ENCODE measurements at places on chromosomes 7 and 10.
A peak's percentile ranks its signal among the peaks of the same experiment; 100 is the strongest.

- DNase-seq: no peak
Measured at GRCh38 chr7:70317356-70317755, 719.1 kb downstream of the AUTS2 start.

DNA sequence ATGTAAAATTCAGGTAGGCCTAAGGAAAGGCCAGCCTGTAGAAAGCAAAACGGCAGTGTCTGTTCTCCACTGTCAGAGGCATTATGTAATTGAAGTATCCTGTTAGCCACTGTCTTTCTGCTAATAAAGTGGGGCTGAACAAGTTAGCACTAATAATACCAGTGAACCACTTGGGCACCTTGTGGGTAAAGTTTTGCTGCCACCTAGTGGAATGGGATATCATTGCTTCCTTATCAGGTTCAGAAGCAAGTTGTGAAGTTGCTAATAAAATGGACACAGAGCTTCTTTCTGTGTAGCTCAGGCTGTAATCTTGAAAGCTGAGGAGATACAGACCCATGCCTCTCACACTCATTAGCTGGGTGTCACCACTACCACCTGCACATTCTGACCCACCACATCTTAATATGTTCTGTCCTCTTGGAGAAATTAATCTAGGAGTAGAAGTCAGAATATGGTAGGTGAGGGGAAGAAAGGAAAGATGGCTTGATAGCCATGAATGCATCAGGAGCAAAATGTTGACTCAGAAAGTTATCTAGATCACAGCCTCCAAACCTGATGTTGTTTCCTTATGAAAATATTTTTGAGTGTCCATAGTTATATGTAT, 175.1 kb downstream of the SEPTIN7 start:
- DNase-seq: peak; percentile 92

- no peak for DNase-seq
Measured at GRCh38 chr7:116644628-116645027, 27.4 kb upstream of the MET start.

DNA sequence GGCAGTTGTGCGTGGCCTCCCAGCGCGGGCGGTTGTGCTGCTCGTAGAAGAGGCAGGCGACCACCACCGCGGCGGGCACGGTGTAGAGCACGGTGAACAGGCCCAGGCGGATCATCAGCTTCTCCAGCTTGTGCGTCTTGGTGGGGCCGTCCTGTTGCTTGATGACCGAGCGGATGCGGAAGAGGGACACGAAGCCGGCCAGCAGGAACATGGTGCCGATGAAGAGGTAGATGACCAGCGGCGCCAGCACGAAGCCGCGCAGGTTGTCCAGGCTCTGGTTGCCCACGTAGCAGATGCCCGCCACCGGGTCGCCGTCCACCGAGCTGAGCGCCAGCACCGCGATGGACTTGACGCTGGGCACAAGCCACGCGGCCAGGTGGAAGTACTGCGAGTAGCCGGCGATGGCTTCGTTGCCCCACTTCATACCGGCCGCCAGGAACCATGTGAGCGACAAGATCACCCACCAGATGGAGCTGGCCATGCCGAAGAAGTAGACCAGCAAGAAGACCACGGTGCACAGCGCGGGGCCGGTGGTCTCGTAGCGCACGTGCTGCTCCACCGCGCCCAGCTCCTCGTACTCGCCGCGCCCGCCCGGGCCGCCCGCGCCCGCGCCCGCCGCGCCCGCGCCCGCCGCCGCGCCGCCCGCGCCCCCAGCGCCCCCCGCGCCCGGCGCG, 2.2 kb downstream of the FZD8 start:
- DNase-seq: peak; percentile 78

DNA sequence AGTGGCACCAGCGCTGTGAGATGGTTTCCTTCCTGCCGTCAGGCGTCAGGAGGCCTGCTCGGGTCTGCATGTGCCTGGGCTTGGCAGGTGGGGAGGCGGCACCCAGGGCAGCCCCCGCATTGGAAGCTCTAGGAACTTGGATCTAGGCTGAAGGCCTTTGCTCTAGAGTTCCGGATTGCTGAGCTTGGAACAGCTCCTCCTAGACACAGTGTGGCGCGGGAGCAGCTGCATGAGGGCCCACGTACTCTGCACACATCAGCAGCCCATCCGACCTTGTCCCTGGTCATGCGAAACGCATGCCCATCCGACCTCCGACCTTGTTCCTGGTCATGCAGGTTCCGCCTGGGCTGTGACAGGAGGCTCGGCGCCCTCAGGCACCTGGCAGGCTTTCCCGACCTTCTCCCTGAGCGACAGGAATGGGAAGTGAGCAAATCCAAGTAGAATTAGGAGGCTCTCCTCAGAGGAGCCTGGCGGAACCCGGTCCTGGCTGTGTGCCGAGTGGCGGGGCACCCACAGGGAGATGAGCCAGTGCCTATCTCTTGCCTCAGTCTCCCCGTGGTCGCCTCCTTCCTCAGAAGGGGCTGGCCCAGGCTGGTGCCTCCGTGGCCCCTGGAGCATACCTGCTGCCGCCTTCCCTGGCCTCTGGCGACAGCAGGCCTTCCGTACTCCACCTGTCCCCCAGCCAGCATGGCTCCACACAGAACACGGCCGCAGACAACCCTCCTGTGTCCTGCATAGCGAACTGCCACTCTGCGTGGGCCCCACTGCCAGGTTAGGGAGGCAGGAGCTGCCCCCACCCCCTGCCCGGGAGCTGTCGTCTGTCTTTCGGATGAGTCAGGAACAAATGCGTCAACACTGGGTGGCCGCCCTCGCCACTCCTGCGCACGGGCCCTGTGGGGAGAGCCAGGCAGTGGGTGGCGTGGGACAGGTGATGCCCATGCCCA, 12.0 kb downstream of the GET4 start:
- DNase-seq: no peak

- no peak for DNase-seq
Measured at GRCh38 chr7:3955026-3955425, 654.0 kb downstream of the SDK1 start.

DNA sequence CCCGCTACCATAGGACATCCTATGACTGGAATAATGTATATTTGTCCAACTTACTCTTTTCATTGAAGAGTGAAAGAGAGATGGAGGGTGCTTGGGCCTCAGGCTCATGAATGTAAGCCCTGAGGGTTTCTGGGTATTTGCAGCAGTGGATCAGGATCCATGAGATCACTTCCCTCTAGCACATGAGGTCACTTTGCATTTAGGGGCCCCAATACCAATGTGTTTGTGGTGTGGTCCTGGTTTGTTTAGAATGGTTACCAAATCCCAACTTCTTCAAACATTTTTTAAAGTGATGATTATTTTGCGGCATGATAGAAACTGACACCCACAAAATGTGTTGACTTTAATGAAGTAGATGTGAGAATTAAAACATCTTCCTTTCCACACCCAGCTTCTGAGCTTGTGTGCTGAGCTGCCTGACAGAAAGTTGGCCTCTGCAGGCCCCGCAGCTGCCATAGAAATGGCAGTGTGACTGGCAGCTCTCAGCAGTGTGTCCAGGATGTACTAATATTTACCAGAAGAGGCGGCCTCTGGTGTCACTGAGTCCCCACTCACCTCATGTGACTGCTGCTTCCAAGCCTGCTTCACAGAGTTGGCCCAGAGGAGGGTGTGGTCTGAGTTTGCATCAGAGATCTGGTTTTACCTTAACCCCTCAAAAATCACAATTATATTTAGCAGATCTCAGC, 447.6 kb upstream of the NPVF start:
- DNase-seq: no peak

DNA sequence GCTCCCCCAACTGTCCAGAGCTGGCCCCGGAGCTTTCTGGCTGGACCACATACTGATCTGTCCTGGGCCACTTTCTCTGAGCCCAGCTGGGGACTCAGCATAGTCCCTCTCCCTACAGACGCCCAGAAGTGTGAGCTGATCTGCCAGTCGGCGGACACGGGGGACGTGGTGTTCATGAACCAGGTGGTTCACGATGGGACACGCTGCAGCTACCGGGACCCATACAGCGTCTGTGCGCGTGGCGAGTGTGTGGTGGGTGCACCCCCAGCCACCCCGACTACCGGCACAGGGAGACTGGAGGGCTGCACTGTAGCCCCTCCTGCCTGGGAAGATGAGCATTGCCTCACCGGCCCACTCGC, 41.8 kb downstream of the TBATA start:
- DNase-seq: no peak

DNA sequence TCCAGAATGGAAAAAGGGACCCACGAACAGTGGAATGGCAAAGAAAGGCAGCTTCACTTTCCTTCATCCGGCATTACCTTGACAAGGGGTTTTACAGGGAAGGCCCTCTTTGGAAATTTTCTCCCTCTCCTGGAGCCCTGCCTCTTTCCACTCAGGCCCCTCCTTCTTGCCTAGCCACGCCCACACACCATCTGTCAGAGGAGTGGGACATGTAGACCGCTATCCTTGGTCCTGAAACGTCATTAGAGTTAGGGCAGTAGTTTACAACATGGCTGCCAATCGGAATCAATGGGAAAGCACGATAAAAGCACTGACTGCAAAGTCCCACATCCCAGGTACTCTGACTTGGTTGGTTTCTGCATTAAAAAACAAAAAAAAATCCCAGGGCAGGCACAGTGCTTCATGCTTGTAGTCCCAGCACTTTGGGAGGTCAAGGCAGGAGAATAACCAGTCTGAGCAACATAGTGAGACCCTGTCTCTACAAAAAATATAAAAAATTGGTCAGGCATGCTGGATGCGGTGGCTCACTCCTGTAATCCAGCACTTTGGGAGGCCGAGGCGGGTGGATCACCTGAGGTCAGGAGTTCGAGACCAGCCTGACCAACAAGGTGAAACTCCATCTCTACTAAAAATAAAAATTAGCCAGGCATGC, 96.4 kb downstream of the MARCHF5 start:
- peak; percentile 85 for DNase-seq

DNA sequence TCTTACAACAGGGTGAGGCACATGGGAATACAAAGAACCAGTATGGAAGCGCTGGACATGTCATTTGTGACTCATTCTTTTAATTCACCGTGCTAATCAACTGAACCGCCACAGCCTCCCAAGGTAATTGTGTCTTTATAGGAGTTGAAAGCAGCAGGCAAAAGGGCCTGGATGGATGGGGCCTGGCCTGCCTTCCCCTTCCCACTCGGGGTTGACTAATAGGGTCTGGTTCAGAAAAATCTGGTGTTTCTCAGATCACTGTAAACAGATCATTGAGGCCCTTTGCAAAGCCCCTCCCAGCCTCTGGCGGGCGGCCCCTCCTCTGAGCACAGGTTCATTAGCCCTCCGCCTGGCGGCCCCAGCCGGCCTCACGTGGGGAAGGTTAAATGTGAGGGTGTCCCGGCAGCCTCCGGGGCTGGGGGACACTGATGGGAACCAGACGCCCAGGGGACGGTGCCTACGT, 100.8 kb downstream of the EBF3 start:
- DNase-seq: peak; percentile 78

DNA sequence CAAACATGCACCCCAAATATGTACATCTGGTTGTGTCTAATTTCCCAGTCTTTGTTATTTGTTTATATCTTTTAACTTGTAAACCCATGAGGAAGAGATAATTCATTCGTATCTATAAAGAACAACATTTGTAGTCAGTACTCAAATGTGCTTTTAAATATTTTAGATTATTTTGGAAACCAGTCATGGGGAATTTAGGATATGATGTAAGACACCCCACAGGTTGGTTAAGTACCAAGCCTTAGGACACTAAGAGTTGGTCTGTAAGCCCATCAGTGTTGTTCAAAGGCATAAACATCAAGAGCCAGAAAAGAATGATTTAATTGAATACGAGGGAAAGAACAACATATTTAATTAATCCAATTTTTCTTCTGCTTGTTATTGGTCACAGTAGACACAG, 421.1 kb upstream of the SEMA3C start:
- no peak for DNase-seq

GRCh38 chr10:124875596-124875995, 66.3 kb upstream of the ZRANB1 start:
- DNase-seq: no peak

DNA sequence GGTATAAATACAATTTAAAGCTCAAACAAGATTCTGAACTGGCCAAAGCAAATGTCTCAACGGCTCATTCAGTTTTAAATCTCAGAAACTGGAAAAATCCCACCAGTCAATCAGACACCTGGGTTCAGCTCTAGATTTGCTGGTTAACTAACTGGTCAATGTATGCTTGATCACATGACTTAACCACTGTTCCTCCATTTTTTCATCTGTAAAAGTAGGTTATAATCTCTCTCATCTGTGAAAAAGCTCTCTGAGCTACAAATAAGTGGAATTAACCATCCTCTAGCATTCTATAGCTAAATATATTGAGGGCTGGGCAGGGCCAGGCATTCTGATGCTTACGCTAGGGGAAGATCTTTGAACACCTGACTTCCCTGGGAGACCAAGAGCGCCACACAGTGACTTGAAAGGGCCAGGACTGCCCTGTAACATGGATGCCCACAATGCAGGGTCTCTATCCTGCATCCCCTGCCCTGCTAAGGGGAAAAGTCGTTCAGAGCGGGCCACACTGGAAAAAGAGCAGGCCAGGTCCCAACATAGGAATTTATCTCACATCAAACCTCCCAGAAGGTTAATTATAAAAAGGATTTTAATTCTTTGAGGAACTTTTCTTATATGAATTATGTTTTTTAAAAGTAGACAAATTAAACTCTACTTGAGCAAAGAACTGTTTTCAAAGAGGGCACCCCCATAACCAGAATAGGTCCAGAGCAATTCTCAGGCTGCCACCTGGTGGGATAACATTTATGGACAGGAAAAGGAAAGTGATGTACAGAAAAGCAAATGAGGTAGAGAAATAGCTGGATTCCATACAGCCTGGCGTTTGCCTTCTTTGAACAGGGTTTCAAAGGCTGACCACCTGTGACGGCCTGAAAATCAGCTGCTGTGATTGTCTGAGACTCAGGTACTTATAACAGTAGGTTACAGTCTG, 1.8 kb downstream of the RP9 start:
- DNase-seq: peak; percentile 75

DNA sequence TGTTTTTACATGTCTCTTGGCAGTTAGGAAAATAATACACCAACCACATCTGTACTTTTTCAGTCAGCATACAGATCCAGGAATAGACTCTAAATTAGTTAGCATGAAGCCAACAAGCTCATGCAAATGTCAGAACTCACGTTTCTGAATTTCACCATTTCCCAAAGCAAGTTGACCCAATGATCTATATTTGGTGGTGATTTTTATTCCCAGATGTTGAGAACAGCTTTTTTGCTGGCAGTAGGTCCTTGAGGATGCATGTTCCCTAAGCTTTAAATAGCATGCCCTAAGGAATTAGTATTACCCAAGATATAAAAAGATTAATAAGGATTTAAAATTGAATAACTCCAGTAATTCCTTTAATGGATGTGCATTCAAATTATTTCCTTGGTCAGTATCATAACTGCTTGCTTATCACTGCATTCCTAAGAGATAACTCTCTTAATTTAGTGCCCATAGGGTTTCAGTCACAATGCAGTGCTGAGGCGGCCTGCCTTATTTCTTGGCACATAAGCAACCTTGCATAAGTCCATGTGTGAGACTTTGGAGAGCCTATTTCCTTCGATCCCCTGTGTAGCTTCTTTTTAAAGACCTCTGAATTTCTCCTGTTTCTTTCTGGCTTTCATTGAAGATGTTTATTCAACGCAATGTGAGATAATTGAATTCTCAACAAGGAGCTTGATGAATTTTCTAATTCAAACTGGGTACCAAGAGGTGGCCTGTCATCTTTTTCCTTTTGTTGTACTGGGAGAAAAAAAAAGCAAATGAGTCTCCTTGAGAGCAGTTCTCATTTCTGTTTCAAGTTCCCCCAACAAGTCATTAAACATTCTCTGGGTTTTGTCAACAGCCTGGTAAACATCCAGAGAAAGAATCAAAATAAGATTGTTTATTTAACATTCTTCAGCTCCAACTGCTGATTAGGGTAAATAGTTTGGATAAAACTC, 135.3 kb upstream of the MEOX2 start:
- DNase-seq: peak; percentile 8
